ENCODE measurements at places on chromosomes 5 and 9.
A peak's percentile ranks its signal among the peaks of the same experiment; 100 is the strongest.

DNA sequence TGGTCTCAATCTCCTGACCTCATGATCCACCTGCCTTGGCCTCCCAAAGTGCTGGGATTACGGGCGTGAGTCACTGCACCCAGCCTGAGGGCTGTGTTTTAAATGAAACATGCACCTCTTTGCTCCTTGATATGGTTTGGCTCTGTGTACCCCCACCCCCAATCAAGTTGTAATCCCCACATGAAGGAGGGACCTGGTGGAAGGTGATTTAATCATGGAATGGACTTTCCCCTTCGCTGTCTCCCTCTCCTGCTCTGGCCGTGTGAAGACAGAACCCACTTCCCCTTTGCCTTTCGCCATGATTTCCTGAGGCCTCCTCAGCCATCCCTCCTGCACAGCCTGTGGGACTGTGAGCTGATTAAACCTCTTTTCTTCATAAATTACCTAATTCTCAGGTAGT lies 12.5 kb upstream of the NOTCH1 start:
- no peak for DNase-seq

DNA sequence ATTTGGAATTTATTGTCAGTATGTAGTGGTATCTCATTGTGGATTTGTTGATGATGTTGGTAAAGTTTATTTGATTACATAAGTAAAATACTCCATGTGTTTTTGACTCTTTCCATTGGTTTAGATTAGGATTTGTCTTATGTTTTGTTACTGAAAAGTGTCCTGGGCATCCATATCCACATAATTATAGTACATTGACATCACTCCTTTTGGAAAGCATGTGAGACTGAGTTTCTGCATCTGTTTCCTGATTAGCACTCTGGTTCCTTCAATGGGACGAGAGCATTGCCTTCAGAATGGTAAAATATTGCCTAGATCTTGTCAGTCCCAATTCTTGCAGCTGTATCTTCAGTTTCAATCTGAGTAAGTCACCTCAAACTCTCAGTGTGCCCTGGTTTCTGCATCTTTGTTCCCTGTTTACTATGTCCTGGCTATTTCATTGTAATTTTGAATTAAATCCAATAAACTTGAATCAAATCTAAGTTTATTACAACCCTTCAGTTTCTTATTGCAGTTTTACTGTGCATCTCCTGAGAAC lies 128.1 kb downstream of the FBXO38 start:
- no peak for DNase-seq

DNA sequence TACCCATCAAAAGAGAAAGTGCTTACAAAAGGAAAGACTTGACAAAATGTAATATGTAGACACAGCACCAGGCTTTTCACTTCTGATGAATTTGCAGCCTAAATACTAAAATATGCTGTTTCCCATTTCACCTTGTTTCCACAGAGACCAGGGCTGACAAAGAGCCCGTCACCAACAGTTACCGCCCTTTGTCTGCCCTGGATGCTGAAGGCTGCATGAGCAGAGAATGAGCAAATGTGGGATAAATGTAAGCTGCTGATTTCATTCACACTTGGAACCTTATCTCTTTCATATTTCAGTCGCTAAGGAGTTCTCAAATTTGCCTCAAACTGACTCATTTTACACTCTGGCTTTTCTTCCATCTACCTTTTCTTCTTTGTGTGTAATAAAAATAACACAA lies 213.9 kb downstream of the TMEM167A start:
- no peak for DNase-seq

GRCh38 chr5:125452991-125453390 lies 706.6 kb upstream of the ZNF608 start:
- no peak for DNase-seq

GRCh38 chr5:102823441-102823874 lies 68.4 kb downstream of the PAM start:
- no peak for DNase-seq

DNA sequence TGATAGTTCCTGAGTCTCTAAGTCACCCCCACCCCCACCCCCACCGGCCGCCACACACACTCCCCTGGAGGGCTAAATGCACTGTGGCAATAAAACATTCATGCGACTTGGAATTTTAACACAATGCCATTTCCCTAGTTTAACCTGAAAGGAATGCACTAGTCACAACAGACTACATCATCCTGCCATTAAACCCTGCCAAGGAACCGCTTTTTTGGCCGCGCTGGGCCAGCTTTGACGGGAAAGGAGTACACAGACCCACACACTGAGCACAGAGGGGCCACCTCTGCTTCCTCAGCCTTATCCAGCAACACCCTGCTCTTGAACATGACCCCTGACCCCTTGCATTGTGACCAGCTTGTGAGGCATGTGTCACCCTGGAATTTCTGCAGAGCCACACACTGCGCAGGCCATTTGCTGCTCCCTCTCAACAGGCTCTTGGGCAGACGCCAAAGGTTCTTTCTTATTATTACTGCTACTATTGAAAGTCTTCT lies 165.3 kb downstream of the BNC2 start:
- DNase-seq: peak; percentile 83

GRCh38 chr5:138929571-138929955 lies 54.4 kb upstream of the LRRTM2 start:
- no peak for DNase-seq

DNA sequence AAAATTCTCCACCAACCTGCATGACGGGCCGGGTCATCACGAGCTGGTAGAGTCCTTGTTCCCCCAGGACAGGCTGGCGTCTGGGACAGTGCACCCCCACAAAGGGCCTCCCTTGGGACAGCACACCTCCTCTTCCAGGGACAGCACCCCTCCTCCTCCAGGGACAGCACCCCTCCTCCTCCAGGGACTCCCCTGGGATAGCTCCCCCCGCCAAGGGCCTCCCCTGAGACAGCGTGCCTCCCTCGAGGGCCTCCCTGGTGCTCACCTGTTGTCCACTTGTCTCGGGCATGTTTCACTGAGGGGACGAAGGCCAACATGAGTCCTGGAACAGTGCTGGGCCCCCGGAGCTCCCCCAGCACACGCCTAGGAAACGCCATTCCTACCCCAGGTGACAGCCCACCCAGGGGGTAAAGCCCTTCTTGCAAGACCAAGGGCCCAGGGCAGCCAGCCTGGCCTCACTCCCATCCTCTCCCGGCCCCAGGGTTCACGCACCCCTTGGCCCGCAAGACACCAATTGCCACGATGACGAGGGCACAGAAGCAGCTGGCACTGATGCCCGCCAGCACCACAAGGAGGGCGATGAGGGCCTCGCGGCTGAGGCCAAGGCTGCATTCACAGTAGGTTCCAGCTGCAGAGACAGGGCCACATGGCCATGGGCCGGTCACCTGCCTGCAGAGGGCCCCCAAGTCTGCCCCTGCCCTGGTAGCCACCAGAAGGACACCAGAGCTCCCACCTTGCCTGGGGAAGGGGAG lies 531 bp downstream of the TMEM210 start:
- no peak for DNase-seq

DNA sequence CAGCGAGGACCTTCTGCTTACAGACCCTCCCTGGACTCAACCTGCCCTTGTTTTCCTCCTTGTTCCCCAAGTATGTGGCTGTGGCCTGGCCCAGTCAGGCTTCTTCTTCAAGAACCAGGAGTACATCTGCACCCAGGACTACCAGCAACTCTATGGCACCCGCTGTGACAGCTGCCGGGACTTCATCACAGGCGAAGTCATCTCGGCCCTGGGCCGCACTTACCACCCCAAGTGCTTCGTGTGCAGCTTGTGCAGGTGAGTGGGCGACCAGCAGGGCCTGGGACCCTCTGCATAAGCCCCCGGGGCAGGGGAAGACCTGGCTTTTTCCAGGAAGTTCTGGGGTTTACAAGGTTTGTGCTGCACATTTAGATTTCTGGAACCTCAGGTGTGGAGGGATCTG lies 56.9 kb downstream of the ABLIM3 start:
- DNase-seq: no peak

- no peak for DNase-seq
These were observed 23.6 kb downstream of the ATG10 start for GRCh38 chr5:81995407-81995806.

GRCh38 chr5:142023836-142024235 lies 11.0 kb upstream of the GNPDA1 start:
- DNase-seq: no peak

GRCh38 chr9:130128733-130129431 lies 43.3 kb upstream of the NCS1 start:
- peak; percentile 42 for DNase-seq

GRCh38 chr9:840343-840742 lies 1.2 kb upstream of the DMRT1 start:
- no peak for DNase-seq

- DNase-seq: no peak
These were observed 1.2 kb upstream of the PCDHGA10 start for GRCh38 chr5:141411575-141411974.

- no peak for DNase-seq
These were observed 201.1 kb upstream of the GLRA1 start for GRCh38 chr5:152125661-152126205.

DNA sequence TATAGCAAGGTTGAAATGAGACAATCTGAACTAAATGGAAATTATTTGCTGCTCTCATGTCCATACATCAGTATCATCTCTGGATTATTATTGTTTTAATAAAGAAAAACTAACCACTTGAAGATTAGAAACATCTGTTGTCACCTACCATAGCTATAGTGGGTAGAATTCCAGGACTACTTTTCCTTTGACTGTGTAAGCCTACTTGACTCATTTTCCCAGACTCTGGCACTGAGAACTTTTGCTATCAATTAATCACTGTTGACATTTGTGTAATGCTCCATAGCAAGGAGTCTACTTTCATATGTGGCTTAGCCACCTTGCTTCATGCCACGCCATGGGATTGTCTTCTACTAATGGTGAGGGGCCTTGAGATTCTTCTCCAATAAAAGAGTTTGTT lies 59.9 kb upstream of the ARRDC3 start:
- no peak for DNase-seq

DNA sequence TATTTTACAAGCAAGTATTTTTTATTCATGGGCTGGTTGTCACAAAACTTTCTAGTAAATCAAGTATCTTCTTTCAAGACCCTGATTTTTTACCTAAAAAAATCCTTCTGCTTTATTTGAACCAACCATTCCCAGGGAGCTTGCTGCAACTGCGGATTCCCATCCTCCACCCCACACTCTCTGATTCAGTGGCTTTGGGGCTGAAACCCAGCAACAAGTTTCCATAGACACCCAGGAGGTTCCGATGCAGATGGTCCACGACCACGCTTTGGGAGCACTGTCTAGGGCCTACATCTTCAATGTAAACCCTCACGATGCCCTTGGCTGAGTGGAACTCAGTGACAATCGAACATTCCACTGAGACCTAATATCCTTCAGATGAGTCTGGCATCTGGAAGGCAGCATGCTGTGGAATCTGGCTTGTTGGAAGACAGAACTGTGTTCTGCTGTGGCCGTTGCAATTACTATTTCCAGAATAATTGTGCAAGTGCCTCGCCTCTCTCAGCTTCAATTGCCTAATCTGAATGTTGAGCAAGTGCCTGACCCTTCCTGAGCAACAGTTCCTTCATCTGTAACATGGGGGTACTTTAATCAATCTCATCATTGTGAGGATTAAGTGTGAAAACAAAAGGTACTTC lies 105.1 kb downstream of the INSYN2B start:
- DNase-seq: no peak

- no peak for DNase-seq
These were observed 490 bp downstream of the ICE1 start for GRCh38 chr5:5422819-5423515.

- DNase-seq: no peak
These were observed 650 bp downstream of the MRRF start for GRCh38 chr9:122265149-122265915.

DNA sequence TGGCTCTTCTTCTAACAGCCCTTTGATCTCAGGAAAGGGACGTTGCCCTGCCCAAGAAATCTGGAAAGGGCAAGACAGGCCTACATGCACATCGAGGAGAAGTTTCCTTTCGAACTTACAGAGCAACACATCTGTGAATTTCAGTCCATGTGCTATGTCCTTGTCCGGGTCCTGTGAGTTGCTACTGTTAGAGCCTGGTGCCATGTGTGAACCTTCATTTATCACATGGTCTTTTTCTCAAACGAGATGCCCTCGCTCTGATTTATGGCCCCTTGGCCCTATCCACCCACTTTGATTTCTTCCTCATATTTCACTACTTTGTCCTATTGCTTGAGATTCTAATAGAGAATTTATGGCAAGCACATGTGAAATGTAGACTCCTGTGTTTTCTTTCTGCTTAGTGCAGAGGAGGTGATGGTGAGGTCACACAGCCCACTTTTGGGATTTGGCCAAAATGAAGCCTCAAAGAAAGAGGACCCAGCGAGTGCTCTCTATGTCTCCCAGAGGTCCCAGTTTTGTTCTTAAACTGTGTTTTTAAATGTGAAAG lies 153.1 kb downstream of the SNCAIP start:
- DNase-seq: no peak

Data from left ventricle myocardium inferior (tissue), 1 donor.